ENCODE measurements at places on chromosomes 2 and 18.

DNA sequence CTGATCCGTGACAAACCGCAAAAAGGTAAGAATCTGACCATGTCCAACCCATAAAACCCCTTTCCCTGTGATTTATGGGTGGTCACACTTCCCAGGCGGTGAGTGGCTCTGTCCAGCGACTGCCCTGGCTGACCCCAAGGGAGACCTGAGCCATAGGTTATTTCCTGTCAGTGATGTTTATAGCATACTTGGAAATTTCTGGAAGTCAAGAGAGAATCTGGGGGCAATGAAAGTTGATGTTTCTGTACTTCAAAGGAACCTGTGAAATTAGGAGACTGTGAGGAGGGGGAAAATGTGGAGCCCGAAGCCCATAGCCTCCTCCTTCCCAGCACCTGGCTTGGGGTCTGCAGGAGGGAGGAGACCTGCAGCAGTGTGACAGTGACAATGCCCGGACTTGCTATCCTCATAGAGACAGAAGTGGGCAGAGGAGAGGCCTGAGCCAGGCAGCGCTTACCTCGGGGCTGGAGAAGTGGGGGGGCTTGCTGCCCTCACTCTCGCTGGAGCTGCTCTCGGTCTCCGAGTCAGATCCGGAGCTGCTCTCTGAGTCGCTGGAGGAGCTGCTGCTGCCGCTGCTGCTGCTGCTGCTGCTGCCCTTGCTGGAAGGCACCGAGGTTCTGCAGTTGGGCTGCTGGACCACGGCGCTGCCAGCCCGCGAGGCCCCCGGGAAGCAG, 111.3 kb upstream of the REV1 start:
- peak; percentile 57 for DNase-seq

DNA sequence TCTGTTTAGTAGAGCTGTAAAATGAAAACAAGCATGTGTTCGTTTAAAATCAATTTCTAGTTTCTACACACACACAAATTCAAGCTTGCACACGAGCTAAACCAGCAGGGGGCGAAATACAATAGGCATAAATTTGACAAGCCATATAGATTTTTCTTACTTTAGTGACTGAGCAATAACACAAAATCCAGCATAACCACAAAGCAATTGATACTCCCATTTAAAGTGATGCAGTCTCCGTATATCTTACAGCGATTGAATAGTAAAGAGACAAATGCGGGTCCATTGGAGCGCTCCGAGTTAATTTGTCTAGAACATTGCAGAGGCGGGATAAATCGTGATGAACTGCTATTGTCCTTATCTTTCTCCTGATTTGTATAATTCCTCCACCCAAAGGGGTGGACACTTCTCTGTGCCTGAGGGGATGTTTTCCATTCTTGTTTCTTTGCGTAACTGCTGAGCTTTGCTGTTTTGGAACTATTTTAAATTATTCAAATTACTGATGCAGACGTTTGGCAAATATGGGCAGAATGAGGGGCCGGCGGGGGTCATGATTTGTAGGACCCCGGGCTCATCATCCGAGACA, 1.2 kb upstream of the AFTPH start:
- peak; percentile 80 for DNase-seq

GRCh38 chr2:6828299-6828584, 37.5 kb downstream of the CMPK2 start:
- peak; percentile 30 for DNase-seq

- DNase-seq: no peak
Measured at GRCh38 chr18:45783097-45784075, 42.1 kb upstream of the SIGLEC15 start.

DNA sequence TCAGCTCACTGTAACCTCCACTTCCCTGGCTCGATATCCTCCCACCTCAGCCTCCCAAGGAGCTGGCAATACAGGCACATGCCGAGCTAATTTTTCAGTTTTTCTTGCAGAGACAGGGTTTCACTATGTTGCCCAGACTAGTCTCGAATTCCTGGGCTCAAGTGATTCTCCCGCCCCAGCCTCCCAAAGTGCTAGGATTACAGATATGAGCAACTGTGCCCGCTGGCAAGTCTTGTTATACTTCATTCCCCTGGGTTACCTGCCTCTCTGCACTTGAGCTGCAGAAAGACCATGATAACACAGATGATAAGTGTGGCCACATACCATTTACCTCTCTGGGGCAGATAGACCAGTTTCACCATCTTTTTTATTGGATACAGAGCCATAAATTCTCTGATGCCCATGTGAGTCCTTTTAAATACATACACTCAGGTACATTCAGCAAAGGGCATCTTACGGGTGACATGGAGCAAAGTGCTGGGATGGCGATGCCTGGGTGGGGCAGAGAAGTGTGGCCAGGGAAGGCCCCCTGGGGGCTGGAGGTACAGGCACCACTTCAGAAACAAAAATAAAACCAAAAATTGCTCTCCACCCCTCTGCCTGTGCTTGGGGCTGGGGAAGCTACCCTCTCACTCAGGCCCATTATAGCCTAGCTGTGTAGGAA, 20.4 kb downstream of the CCT7 start:
- DNase-seq: no peak

DNA sequence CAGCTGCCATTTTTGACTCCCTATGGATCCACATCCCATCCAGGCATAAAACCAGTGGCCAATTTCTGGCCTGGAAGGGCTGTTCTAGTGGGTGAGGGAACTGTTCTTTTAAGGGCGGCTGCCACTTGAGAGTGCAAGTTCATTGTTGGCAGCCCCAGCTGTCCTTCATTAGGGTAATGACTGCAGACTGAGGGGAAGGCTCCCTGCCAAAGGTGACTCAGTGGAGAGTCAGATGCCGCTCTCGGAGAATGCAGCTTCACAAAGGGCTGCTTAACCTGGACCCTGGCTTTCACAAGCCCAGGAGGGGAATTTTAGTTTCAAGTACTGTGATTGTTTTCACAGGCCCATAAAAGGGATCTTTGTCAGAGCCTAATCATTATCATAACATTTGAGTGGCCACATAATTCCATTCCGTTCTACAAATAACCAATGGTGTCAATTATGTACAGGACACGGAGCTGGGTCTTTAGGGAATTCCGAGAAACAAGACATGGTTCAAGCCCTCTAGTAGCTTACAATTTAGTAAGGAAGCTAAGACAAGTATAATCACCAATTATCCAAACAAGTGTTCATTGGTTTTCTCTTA, 235.7 kb downstream of the CDCA7 start:
- DNase-seq: no peak

- DNase-seq: no peak
Measured at GRCh38 chr2:221426929-221427328, 145.2 kb downstream of the EPHA4 start.

DNA sequence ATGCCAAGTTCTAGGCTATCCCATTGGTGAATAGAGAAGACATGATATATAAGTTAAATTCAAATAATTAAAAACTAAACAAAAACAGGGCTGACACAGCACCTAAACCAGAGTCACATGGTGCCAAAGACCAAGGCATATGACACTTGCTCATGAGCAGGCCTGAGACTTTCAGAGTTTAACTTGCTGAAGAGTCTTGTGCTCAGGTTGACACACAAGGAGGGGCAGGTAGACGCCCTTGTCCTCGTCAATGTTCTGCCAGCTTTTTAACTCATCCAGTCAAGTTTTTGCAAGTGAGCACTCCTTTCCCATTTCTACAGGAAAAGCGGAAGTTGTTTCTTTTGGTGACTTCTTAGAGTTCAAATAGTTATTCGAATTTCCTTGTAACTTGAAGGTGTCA, 289.7 kb downstream of the CYRIA start:
- no peak for DNase-seq

DNA sequence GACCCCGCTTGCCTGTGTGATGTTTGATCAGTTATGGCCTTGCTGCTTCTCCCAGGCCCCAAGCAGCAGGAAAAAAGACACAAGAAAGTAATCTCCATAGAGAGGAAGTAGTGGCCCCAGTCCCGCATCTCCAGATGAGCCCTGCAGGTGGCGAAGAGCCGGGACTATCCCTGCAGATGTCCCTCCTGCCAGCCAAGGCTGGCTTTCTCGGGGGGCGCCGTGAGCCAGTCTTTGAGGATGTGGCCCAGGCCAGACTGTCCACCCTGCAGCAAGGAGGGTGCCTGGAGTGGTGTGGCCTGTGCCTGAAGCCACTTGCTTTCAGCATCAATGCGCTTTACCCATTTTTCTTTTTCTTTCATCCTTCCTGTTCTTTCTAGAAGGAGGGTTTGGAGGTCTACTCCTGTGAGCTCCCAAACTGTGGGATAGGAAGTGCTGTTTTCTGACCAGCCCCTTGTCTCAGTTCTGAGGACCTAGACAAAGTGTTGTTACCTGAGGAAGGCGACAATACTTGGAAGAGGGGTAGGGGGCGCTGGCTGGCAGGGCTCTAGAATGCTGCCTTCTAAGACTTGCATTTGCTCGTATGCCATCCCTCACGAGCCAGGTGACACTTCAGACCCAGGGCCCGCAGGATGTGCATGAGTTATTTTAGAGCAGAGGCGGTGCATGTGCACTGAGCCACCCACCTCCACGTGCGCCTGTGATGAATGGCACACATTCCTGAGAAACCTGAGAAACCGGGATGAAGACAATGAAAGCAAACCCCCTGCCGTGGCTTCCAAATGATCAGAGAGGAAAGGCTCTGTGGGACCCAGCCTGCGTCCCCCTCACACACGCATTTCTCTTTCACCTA, 255.8 kb downstream of the FBXO15 start:
- no peak for DNase-seq

DNA sequence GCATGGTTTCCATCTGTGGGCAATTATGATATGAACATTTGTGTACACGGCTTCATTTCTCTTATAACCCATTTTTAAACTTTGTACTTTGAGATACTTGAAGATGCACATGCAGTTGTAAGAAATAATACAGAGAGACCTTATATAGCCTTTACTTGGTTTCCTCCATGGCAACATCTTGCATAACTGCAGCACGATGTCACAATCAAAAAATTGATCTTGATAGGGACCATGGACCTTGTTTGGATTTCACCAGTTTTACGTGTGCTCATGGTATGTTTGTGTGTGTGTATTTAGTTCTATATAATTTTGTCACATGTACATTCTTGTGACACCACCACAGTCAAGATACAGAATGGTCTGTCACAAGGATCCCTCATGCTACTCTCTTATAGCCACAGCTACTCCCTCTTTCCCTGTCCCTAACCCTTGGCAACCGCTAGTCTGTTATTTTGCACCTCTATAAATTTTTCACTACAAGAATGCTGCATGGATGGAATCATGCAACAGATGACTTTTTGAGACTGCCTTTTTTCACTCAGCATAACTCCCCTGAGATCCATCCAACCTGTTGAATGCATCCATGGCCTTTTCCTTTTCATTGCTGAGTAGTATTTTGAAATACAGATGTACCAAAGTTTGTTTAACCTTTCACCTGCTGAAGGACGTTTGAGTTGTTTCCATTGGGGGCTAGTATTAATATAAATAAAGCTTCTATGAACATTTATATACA, 19.4 kb upstream of the MLPH start:
- DNase-seq: no peak
